Adrenal gland (tissue), 19 donors: ENCODE measurements at places on chromosomes 7 and 10. TPM values are rescaled to one million over a fixed set of nuclear protein-coding genes. Genes with fewer than 3 reads are reported as not detected.

DNA sequence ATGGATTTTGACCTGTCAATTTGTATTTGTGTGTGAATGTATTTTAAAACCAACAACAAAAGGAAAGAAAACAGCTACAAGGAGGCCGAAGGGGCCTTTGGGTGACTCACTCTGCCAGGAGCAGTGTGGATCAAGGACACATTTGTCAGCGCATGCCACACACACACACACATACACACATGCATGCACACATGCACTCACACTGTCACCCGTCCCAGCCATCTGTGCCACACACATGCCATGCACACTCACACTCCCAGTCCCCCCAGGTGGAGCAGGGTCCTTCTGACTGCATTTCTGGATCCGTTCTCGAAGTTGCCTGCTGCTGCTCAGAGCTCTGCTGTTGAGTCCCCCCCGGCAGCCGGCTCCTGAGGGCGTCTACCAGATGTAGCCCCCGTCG, 26.0 kb downstream of the SPOCK2 start:
- H3K4me1 ChIP-seq = peaks cover 27% of the 10 kb centered on the region
- peak overlapping the region; percentile 90 for H3K27ac ChIP-seq
- peak; percentile 78 for DNase-seq

- no peaks in the 10 kb centered on the region for H3K4me1 ChIP-seq
- no peak overlapping the region for H3K27ac ChIP-seq
- H3K4me3 ChIP-seq = no peak overlapping the region
- DNase-seq = no peak
Measured at GRCh38 chr7:15757041-15758000, 70.8 kb upstream of the MEOX2 start.

DNA sequence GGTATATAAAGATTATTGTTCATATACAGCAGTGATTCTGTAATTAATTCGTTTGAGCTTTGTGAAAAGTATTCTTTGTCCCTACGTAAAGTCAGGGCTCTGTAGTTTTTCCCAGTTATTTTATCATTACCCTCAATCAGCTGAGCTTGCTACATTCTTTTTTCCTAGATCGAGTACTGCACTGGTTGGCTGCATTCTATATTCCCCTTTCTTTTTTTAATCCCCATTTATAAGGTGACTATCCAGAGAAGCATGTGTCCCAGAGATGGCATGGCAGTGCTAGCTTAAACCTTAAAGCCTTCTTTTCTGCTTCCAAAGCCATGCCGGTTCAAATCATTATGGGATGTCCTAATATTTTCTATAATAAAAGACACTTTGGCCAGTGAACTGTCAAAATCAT, 230.1 kb upstream of the CELF2 start:
- no peak overlapping the region for H3K4me3 ChIP-seq
- no peak for DNase-seq
- no peak overlapping the region for H3K27ac ChIP-seq
- H3K4me1 ChIP-seq = no peaks in the 10 kb centered on the region
- no peaks in the 10 kb centered on the region for H3K36me3 ChIP-seq

DNA sequence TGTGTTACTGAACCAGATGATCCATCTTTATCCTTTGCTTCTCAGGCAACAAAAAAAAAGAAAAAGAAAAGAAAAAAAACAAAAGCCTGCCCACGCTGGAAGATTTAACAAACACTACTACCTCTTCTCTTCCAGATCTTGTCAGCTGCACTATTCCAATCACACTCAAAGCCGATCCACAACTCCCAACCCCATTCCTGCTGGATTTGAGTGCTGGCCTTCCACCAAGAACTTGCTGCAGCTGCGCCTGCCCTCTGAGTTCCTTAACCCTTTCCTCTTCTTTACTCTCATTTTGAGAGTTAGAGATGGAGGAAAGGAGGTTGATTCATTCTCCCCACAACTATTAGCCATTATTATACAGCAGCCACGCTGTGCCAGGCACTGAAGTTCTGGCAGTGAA, 16.0 kb upstream of the ITGA8 start:
- no peaks in the 10 kb centered on the region for H3K36me3 ChIP-seq
- no peaks in the 10 kb centered on the region for H3K27me3 ChIP-seq
- no peak for DNase-seq
- H3K27ac ChIP-seq = no peak overlapping the region
- H3K4me3 ChIP-seq = no peak overlapping the region
- H3K4me1 ChIP-seq = no peaks in the 10 kb centered on the region

- no peaks in the 10 kb centered on the region for H3K36me3 ChIP-seq
- H3K27me3 ChIP-seq = no peaks in the 10 kb centered on the region
- peaks cover 13% of the 10 kb centered on the region for H3K4me1 ChIP-seq
- H3K27ac ChIP-seq = no peak overlapping the region
Measured at GRCh38 chr7:137961200-137962177, 40.4 kb downstream of the CREB3L2 start.

- peak within 1 kb of the TSS; percentile 96 for H3K27ac ChIP-seq
- peaks cover 35% of the 10 kb centered on the region for H3K4me1 ChIP-seq
- H3K4me3 ChIP-seq = peak within 1 kb of the TSS; percentile 99
- no peaks in the 10 kb centered on the region for H3K36me3 ChIP-seq
Measured at GRCh38 chr7:74657692-74658177, at the start of gene GTF2I. TSS of gene GTF2I (plus strand) at chr7:74657718. CDS start at chr7:74689129, 31,411 bp downstream.

DNA sequence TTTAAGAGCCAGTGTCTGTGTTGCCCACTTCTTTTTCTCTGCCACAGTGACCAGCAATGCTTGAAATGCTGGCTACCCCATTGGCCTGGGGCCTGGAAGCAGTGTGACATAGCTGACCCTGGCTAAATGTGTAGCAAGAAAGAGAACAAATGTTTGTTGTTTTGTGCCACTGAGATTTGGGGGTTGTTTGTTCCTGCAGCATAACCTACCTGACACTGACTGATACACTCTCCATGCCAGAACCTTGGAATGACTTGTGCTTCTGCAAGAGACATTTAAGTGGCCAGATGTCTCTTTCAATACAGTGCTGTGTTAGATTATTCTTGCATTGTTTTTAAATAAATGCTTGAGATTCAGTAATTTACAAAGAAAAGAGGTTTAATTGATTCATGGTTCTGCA, 411.5 kb downstream of the TYW1 start:
- no peaks in the 10 kb centered on the region for H3K36me3 ChIP-seq
- no peaks in the 10 kb centered on the region for H3K4me1 ChIP-seq
- DNase-seq = no peak
- H3K27ac ChIP-seq = no peak overlapping the region

DNA sequence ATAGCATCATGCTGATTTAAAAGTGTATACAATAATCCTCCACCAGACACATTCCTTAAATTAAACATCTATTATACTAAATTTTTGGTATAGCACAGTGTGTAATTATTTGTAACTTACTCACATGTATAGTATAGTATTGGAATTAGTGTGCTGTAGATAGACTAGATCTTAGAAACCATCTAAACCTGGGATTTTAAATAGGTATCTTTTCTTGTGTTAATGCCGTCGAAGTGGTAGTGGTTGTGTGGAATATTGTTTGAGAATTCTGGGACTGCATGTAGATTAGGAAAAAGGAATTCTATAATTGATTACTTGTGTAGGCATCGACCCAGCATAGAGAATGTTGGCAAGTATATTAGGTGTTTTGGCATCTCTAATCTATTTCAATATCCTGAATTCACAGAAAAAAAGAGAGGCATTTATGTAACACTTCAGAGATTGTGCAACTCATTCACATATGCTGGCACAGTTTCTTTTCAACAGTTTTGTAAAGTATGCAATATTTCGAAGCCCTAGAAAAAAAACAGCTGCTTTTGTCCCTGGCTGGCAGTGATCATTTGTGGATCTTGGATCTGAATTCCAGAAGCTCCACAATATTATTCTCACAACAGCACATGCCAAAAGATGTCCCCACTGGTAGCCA, 145.5 kb upstream of the AGR3 start:
- DNase-seq = no peak
- H3K4me1 ChIP-seq = no peaks in the 10 kb centered on the region
- H3K27ac ChIP-seq = no peak overlapping the region
- no peak overlapping the region for H3K4me3 ChIP-seq

GRCh38 chr7:105027176-105027853, 13.3 kb downstream of the KMT2E start:
- no peak overlapping the region for H3K27ac ChIP-seq
- no peak for DNase-seq
- H3K4me3 ChIP-seq = no peak overlapping the region
- peaks cover 85% of the 10 kb centered on the region for H3K4me1 ChIP-seq
- no peaks in the 10 kb centered on the region for H3K27me3 ChIP-seq

DNA sequence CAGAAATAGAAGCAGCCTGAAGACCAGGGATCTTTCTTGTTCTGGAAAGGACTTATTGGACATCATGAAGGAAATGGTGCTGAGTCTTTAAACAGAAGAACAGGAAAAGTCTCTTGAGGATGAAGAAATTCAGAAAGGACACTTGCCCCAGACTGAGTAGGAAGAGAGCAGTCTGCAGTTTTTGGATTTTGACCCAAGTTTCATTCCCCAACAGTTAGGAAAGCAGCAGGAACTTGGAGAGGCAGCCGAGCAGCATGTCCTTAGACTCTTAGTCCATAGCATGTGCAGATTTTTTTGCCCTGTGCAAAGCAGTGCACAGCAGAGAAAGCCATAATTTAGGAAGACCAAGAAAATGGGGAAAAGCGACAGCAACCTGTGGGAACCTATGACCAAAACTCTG, 927.2 kb upstream of the AUTS2 start:
- no peak for DNase-seq
- no peaks in the 10 kb centered on the region for H3K4me1 ChIP-seq
- H3K4me3 ChIP-seq = no peak overlapping the region
- H3K36me3 ChIP-seq = no peaks in the 10 kb centered on the region
- no peaks in the 10 kb centered on the region for H3K27me3 ChIP-seq

- peaks cover 8% of the 10 kb centered on the region for H3K27me3 ChIP-seq
- H3K36me3 ChIP-seq = no peaks in the 10 kb centered on the region
- H3K27ac ChIP-seq = peak overlapping the region; percentile 49
- no peak for DNase-seq
- H3K4me3 ChIP-seq = no peak overlapping the region
Measured at GRCh38 chr7:134613623-134614347, 32.9 kb upstream of the BPGM start.

DNA sequence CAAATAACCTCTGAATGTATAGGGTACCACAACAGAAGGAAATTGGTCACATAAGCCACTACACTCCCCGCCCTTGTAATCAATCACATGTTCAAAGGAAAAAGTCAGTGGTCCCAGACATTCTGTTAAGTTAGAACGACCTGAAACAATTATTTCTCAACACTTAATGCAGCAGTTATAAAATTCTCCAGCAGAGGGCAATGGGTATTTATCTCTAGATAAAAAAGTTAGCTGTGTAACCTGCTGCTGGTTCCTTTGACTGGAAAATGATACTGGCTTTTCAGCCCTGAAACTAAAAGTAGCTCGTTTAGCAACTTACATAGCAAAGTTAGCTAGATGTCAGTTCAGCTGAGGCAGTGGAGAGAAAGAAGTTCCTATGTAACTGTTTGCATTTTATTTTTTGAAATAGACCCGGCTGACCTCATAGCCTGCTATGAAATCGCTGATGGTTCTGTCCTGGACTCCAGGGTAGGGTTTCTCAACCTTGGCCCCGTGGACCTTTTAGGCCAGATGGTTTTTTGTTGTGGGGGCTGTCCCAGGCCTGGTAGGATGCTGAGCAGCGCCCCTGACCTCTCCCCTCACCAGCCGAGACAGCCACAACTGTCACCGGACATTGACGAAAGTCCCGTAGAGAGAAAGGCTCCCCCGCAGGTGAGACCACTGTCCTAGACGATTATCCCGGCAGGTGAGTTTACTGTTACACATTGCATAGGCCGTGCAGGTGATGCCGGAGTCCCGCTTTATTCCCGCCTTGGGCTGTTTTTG, 40.2 kb upstream of the PROSER2 start:
- no peaks in the 10 kb centered on the region for H3K4me1 ChIP-seq
- no peaks in the 10 kb centered on the region for H3K36me3 ChIP-seq
- no peak overlapping the region for H3K27ac ChIP-seq
- no peak for DNase-seq

GRCh38 chr10:112746329-112746728, 203.7 kb upstream of the TCF7L2 start:
- no peak overlapping the region for H3K27ac ChIP-seq
- no peak for DNase-seq
- no peak overlapping the region for H3K4me3 ChIP-seq
- H3K4me1 ChIP-seq = no peaks in the 10 kb centered on the region
- no peaks in the 10 kb centered on the region for H3K27me3 ChIP-seq
- H3K36me3 ChIP-seq = no peaks in the 10 kb centered on the region

GRCh38 chr7:70695795-70696083, 436.2 kb upstream of the GALNT17 start:
- DNase-seq = no peak
- peak overlapping the region; percentile 59 for H3K4me3 ChIP-seq
- no peaks in the 10 kb centered on the region for H3K27me3 ChIP-seq
- no peaks in the 10 kb centered on the region for H3K36me3 ChIP-seq
- no peak overlapping the region for H3K27ac ChIP-seq

- DNase-seq = no peak
- H3K27ac ChIP-seq = no peak overlapping the region
- no peaks in the 10 kb centered on the region for H3K36me3 ChIP-seq
- no peaks in the 10 kb centered on the region for H3K4me1 ChIP-seq
- no peaks in the 10 kb centered on the region for H3K27me3 ChIP-seq
Measured at GRCh38 chr10:131198843-131199242, 112.7 kb downstream of the TCERG1L start.

DNA sequence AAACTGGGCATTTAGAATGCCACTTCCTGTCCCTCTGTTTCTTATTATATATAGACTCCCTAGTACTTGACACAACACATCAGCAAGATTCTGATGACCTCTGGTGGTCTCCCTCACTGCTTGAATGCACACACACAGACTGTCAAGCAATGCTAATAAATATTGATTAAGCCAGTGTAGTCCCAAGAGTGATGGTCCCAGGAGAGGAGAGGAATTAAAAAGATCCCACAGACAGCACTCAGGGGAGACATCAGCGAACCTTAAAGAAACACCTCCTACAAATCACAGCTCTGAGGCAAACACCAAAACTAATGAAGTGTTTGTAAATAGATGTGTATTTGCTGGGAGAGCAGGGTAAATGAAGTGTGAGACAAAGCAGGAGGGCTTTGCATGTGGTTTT, 1291.2 kb downstream of the XPNPEP1 start:
- H3K4me3 ChIP-seq = no peak overlapping the region
- H3K4me1 ChIP-seq = no peaks in the 10 kb centered on the region
- H3K36me3 ChIP-seq = no peaks in the 10 kb centered on the region

DNA sequence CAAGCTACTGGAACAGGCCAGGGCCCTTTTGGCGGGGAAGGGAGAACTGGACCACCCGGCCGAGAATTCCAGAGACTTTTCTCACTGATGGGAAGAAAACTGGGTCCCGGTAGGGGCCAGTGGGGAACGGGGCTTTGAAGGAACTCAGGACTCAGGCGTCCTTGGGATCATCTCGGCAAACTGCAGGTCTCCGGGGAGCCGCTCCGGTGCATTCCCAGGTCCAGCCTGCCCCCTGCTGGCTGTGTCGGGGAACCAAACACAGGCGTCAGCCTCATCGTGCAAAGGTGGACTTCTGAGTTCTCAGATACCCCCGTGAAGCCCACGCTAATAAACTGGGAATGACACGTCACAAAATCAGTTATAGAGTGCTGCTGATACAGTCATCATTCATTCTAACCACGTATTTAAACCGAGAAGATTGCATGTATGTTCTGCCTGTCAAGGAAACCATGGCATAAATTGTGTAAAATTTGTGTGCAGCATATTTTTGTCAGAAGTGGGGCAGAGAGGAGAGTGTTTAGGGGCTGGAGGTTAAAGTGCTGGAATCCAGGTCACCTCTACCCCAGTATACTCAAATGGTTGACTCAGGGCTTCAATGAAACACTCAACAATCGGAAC, 76.1 kb upstream of the CPXM2 start:
- no peak overlapping the region for H3K27ac ChIP-seq
- peak; percentile 64 for DNase-seq
- peaks cover 3% of the 10 kb centered on the region for H3K4me1 ChIP-seq
- H3K4me3 ChIP-seq = no peak overlapping the region

The HYAL4 gene
- 0.17 TPM for total RNA-seq

The RHOBTB1 gene
- 28.9 TPM for total RNA-seq

The PNLIPRP3 gene
- total RNA-seq = 0.11 TPM

The GIMAP8 gene
- total RNA-seq = 18.3 TPM

The UNCX gene
- not detected for total RNA-seq

The LLCFC1 gene
- not detected for total RNA-seq

The TMEM26 gene
- total RNA-seq = 2.1 TPM
